ENCODE measurements at places on chromosomes 3 and 15.

- DNase-seq = no peak
Observed at GRCh38 chr3:138850151-138850550, 15.4 kb upstream of the PIK3CB start.

- no peak for DNase-seq
Observed at GRCh38 chr3:51679777-51680176, 8.7 kb downstream of the TEX264 start.

DNA sequence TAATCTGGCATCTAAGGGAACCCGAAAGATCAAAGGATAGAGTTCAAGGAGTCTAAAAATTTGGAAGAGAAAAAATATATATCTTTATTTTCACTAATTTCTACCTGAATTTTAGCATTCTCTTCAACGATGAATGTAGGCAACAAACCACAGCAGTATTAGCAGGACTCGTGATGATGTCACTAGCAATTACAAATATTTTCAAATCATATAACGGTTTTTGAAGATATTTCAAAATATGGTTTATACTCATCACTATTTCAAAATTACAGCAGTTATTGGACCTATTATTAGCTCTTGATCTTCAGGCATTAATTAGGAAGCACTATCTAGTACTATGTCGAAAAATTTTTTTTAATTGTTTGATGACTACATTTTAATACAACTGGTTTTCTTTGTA lies 27.0 kb upstream of the ANKDD1A start:
- DNase-seq = no peak

DNA sequence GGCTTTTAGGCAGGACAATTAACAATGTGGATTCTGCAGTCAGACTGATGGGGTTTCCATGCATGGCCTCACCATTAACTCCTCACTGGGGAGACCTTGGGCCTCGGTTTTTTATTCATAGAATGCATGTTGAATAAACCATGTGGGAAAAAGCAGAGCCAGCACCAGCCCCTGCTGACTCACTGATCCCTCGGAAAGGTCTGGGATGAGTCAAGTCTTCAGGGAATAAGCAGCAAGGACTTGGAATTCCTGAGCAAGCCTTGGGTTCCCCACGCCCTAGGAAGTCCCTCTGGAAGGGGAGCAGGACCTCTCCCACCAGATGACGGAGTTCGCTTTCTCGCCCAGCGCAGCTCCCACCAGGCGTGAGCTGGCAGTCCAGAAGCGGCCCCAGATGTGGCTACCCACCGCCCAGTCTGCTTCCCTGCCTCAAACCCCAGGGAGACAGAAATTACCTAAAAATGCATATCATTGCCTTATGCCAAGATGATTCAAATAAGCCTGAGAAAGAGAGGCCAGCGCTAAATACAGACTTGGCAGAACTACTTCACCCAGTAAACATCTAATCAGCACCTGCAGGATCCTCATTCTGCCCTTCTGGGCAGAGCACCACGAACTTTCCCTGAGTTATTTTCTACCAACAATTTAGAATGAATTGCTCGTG lies 45.4 kb downstream of the BTD start:
- DNase-seq = no peak

DNA sequence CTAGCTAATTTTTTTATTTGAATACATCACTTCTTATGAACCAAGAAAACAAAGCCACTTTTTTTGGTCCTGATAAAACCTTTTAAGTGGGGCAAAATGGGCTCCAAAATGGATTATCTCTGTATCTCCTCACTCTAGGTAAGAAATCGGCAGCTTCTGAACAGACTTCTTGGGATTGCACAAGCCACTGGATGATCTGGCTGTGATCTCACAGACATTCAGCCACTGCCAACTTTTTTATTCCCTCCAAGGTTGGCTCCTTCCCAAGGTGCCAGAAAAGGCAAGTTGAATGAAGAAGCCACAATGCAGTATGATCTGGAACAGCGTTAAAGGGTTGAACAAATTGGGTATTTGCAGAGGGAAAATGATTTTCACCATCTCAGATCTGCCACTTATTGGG lies 73.2 kb downstream of the PRICKLE2 start:
- no peak for DNase-seq

DNA sequence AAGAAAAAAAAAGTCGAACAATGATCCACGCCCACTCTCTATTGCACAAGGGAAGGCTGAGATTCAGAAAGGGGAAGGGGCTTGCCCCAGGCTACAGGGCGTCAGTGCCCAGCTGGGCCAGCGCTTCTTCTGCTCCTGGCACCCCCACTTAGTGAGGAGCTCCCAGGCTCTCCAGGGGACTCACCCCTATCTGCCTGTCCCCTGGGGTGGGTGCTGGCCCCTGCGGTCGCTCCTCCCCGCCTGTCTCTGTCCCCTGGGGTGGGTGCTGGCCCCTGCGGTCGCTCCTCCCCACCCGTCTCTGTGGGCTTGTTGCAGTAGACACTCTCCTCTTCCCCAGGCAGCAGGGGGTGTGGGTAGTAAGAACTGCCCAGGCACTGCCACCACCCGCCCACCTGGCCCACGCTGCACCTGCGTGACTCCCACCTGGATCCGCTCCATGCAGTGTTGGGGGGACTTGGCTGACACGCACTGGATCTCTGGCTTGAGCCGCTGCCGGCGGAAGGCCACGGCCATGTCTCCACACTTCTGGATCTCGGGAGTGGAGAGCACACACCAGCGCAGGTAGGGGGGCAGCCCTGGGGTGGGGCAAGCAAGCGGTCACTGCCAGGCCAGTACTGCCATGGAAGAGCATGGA lies 14.6 kb downstream of the MELTF start:
- DNase-seq = no peak

All from cortex of kidney (tissue), 1 donor.